ENCODE measurements at places on chromosomes 2 and 18.
A peak's percentile ranks its signal among the peaks of the same experiment; 100 is the strongest.

GRCh38 chr2:231521443-231521842 lies 8.8 kb downstream of the NMUR1 start:
- no peak for DNase-seq

DNA sequence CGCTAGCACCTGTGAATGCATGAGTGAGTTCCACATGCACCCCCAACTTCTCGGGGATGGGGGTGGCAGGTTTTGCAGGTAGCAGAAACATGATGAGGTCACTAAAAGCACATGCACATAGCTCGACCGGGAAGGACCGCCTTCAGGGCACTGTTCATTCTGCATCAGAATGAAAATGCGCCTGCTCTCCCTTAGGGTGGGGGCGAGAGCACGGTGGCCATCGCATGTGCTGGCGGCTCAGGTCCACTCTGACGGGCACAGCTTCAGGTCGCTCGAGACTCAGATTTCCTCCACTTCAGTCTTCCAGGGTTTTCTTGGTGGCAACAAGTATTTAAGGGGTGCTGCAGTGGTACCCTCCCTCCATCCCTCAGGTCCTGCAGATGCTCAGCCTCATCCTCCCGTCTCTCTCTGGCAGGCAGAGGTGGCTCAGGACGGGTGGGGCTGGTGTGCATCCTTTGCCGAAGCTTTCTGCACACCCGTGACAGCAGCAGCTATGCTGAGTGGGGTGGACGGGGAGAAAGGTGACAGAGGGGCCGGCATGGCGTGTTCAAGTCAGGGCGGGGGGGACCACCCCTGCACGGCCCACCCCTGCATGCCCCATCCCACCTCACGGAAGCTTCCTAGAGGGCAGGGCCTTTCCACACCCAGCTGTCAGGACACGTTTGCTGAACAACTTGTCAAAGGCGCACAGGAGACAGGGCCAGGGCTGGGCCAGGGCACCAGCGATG lies 14.8 kb downstream of the KCNIP3 start:
- DNase-seq = no peak

GRCh38 chr2:107383691-107384090 lies 443.0 kb upstream of the RGPD4 start:
- no peak for DNase-seq

GRCh38 chr18:7388741-7389140 lies 157.9 kb downstream of the LRRC30 start:
- DNase-seq = no peak

DNA sequence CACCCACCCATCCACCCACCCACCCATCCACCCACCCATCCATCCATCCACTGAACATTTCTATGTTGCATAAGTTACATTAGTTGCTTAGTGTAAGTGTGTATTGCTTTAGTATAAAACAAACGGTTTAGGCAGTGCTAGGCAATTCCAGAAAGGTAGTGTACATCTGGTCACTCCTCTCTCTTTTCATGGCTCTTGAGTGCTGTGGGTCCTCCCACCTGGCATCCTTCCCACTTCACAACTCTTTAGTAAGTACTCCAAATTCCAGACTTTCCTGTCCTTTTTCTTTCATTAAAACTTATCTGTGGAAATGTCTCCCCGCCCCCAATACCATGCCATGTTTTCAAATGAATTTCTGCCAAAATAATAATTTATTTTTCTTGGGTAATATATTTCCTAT lies 122.5 kb downstream of the PLEKHM3 start:
- peak; percentile 15 for DNase-seq

DNA sequence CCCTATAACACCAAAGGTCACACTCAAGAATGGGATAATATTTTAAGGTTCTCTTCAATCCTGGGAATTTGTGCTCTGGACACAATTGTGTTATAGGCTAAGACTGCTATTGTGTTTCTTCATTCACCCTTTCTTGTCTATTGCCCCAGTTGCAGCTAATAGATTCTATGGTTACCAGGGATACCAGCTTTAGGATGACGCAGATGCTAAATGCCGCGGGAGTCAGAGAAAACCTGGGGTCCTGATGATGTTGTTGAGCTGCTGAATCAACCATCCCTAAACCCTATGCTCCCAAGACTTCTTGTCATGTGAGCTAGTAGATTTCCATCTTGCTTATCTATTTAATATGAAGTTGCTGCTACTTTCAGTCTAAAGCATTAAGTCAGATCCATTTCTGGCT lies 5.4 kb downstream of the CRYGD start:
- no peak for DNase-seq

DNA sequence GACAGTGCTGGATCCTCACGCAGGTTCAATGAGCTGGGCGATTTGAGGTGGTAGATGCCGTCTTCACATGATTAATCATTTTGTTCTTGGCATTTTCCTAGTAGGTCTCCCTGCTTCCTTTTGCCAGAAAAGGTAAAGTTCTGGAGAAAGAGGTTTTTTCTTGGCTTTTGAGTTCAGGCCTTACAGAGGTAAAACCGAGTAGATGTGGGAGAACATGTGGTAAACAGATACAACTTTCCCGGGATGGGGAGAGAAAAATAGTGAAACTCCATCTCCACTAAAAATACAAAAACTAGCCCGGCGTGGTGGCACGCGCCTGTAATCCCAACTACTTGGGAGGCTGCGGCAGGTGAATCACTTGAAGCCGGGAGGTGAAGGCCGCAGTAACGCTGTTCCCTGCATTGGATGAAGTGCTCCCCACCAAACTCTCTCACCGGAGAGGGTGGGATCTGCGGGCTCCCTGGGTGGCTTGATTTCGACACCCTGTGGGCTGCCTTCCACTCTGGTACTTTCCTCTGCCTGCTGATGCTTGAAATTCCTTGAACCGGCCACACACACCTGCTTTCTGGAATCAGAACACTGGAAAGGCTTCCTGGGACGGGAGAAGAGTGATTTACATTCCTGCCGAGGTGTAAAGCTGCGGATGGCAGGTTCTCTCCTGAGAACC lies 88.8 kb downstream of the ACTR3 start:
- no peak for DNase-seq

GRCh38 chr2:17709897-17710296 lies 43.7 kb downstream of the SMC6 start:
- DNase-seq = peak; percentile 28

DNA sequence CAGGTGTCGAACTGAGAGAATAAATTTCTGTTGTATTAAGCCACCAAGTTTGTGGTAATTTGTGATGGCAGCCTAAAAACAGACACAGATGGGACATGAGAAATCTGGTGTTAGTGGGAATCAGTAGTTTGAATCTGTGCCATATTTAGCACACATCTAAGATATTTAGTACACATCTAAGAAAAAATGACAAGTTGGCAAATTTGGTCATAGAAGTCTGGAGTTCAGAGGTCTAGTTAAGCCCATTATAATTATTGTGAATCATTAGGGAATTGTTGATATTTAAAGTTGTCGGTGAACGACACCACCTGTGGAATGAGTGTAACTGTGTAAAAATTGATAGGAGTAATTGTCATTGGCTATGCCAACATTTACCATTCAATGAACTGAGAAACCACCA lies 1138.8 kb upstream of the TMEFF2 start:
- no peak for DNase-seq

- peak; percentile 71 for DNase-seq
These were observed 27.4 kb upstream of the MBOAT2 start for GRCh38 chr2:9030841-9031240.

DNA sequence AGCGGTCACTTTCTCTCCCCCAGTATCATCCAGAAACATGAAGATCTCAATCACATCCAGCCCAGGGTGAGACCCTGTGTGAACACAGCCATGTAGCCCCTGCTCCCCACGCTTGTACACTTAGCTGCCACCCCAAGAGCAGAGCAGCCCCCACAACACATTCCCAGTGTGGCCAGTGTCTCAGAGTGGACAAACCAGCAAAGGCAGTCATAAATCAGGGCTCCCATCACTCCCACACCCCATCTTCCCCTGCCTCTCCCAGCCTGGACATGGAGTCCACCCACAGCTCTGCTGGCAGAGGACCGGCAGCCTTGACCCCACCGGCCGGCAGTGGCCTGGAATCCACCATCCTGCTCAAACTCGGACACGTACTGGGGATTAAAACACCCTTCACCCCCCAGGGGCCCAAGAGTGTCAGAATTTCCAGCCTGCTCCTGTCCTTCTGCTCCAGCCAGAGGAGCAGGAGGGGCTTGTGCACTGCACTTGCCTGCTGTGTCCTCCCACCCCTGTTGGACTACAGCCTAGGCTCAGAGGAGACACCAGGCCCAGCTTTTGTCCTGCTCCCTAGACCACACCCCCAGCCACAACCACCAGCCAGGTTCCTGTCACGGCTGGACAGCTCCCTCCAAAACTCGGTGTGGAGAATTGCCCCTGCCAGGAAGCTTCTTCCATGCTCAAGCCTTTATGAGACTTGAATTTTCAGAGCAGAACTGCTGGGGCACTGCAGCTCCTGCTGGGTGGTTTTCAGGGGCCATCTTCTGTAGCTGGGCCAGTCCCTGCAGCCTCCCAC lies 206.1 kb downstream of the SMAD2 start:
- DNase-seq = no peak

DNA sequence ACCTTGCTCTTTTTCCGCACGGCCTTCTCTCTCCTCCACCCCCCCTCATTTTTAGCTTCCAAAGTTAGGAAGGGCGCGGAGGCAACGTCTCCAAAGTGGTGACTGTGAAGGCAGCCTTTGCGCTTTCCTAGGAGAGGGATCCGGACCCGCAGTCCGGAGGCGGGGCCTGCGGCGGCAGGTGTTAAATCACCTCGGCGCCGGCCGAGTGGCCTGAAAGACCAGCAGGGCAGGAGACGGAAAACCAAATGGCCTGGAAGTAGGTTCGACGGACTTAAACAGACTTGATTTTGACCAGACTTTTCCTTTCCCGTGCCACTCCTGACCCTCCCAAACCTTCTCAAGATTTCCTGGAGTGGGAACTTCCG lies 615 bp downstream of the GORASP2 start:
- peak; percentile 22 for DNase-seq

- DNase-seq = no peak
These were observed 95.4 kb downstream of the DOCK10 start for GRCh38 chr2:224946895-224947294.

DNA sequence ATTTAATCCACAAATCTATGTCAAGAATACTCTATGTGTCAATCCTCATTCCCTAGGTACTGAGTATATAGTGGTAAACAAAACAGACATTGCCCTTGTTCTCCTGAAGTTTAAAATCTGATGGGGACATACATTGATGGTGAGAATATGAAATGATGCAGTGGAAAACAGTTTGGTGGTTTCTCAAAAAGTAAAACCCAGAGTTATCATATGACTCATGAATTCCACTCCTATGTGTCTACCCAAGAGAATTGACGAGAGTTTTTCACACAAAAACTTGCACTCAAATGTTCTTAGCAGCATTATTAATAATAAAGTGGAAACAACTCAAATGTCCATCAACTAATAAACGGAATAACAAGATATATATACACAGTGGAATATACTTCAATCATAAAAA lies 586.7 kb downstream of the CCDC85A start:
- peak; percentile 50 for DNase-seq

GRCh38 chr18:67310826-67311225 lies 205.7 kb downstream of the DSEL start:
- DNase-seq = peak; percentile 46

GRCh38 chr2:32783469-32783868 lies 155.6 kb downstream of the TTC27 start:
- peak; percentile 29 for DNase-seq

DNA sequence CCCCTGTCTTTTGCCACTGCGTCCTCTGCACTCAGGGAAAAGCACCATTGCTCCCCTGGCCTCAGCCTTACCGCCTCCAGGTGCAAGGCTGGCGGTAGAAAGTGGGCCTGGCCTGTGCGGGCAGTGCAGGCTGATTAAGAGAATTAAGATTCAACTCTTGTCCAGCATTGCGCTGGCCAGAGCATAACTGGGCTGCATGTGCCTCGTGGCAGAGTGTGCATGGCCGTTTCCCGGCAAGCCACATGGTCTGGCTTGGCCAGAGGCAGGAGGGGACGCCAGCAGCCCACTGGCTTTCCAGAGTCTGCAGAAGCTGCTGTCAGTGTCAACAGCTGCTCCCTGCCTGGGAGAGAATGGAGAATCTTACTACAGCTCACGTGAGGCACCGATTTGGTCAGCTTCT lies 12.3 kb downstream of the NTSR2 start:
- DNase-seq = no peak

GRCh38 chr2:50624506-50624905 lies 407.4 kb downstream of the NRXN1 start:
- no peak for DNase-seq

DNA sequence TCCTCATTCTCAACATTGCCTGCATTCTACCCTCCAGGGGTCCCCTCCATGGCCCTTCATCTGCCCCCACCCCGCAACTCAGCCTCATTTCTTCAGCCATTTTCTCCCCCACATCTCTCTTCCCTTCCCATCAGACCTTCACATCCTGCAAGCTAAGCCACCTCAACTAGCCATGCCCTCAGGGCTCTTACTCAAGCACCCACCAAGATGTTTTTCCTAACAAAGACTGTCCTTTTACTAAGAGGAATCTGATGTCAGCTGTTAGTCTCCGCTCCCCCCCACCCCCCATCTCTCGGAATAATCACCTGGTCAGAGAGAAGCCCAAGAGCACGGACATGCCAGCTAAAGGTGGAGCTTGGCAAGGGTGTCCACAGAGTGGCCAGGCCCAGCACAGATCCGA lies 4.7 kb upstream of the CAPN10 start:
- DNase-seq = no peak

- no peak for DNase-seq
These were observed 175.9 kb upstream of the KLHL29 start for GRCh38 chr2:23209059-23209458.

DNA sequence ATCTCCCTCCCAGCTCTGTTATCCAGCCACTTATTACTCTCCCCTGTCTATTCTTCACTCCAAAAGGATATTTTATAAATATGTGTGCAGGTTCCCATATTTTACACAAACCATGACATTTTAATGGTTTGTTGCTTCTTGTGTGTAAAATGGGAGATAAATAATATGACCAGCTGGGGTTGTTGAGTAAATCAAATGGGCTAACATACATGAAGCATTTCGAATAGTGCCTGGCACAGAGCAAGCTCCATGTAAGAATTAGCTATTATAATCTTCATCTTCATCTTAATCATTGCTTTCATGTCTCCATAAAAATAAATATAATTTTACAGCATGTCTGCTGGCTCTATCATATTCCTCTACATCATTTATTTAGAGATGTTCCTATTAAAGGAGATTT lies 283.1 kb downstream of the RAD51AP2 start:
- no peak for DNase-seq

DNA sequence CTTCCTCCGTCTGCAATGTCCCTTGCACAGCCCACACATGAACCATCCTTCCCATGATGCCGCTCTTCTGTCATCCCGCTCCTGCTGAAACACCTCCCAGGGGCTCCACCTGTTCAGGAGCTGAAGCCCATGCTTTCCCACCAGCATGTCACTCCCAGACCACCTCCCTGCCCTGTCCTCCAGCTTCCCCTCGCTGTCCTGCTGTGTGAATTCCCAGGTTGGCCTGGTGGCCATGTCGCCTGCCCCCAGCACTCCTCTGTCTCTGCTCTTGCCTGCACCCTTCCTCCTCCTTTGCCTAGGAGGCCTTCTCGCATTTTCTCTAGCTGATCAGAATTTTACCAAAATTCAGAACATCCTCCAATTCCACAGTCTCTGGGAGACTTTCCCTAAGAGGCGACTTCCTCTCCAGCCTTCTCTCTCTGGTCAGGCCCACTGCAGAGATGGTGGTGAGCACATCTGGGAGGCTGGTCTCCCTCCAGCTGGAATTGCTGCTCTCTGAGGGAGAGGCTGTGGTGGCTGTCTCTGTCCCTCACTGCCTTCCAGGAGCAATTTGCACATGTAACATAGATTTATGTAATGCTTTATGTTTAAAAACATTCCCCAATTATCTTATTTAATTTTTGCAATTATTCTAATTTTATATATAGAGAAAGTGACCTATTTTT lies 8.9 kb upstream of the IL1RL2 start:
- DNase-seq = no peak

- no peak for DNase-seq
These were observed 121.6 kb downstream of the SP3 start for GRCh38 chr2:173843526-173843925.

Measured in fibroblast of the aortic adventitia (primary cell).